Activated naive CD4-positive, alpha-beta T cell (primary cell): ENCODE measurements at places on chromosomes 7 and 10.

DNA sequence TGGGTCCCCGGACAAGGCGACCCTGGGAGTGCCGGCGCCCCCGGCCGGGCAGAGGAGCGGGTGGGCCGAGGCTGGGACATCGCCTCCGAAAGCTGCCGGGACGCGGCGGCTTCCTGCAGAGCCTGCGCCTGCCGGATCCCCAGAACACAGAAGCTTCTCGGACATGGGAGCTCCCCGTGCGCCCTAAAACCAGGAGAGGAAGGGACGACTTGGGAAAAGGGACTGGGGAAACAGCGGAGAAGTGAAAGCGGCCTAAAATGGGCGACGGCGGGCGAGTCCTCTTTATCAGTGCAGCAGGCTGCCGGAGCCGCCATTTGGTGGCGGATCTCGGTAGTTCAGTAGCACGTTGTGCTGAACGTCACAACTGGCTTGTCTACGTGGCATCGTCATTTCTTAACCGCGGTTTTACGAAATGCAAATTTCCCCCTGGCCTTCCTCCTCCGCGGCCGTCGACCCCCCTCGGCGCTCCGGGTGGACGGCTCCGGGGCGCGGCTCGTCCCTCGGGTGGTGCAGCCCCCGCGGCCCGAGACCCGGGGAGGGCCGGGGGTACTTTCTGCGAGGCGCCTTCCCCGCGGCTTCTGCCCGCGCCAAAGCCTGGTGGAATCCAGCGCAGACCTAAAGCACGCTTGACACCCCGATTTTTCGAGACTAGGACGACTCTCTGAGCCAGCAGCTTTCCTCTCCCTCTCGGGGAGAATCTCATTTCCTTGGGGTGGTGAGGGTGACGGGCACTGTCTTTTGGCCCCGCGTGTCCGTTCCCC is 9.9 kb upstream of the SPAG6 start:
- peak; percentile 51 for DNase-seq

DNA sequence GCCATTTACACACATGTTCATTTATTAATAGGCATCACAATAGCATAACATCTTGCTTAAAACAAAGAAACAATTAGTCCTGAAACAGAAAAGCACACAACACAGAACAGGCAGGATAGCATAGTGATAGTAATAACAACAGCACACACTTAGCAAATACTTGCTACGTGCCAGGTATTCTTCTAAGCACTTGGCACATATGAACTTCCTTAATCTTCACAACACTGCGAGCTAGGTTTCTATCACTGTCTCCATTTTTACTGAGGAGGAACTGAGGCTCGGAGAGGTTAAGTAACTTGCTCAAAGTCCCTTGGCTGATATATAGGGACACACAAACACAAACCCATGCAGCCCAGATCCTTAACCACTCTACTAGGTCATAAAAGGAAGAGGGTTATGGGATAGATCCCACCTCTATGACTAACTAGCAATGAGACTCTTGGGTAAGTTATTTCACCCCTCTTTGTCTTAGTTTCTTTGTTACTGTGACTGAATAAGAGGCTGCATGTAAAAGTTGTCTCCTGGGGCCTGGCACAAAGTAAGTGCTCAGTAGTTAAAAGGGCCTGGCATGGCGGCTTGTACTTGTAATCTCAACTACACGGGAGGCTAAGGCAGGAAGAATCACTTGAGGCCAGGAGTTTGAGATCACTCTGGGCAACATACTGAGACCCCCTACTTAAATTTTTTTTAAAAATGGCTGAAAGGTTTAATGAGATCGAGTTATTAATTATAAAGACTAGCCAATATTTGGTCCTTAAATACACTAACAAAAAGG is 181.0 kb upstream of the RHOBTB1 start:
- no peak for DNase-seq

DNA sequence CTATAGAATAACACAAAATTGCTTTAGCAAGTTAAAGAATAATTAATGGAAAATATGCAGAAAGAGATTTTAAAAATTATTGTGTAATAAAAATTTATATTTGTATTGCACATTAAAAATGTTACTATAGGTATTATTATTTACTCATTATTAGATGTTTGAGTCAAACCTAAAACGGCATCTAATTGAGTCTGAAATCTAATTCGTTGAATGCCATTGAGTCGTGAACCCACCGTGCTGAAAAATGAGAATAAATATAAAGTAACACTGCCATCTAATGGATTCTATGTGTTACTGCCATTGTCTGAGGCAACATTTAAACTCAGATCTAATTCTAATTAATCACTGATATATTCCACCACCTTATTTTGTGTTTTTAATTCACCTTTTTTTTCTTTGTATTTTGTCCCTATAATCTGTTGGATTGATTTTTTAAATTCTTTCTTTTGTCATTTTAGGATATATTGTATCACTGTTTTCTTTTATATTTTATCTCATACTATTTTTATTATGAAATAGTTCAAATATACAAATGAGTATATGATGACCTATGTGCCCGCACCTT is 62.2 kb downstream of the SAMD9 start:
- DNase-seq: no peak

DNA sequence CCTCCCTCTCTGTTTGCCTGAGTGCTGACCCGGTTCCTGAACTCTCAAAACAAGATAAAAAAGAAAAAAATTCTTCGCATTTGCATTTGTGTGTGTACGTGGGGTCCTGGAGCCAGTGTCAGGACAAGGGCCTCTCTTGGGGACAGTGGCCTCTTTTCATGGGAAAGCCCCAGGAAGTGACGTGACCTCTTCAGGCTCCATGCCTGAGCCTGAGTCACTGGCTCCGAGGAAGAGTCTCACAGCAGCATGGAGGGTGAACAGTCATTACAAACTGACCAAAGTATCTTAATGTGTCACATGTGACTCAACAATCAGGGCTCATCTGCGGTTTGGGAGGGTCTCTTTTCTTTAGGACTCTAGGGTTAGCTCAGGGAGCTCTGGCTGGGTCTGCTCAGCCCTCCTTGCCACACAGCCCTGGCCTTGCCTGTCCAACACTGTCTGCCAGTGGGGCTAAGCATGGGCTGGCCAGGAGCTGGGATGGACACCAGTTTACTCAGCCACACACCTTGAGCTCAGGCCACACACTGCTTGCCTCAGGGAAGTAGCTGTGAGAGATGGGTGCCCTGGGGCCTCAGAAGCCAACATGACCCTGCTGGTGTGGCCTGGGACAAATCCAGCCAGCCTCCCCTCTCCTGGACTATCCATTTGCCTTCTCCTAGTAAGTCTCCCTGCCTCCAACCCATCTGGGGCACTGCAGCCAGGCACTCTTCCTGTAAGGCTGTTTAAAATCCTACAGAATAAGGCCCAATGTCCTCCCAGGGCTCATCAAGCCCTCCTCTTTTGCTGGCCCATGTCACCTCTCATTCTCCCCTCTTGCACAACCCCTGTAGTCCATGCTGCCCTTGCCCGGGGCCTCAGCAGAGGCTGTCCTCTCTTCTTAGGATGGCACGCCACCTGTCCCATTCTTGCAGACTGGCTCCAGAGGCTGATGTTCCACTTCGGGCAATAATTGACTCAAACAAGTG is 10.5 kb downstream of the TMEM273 start:
- DNase-seq: no peak

GRCh38 chr7:25900877-25901276 is 251.1 kb upstream of the NFE2L3 start:
- DNase-seq: no peak

DNA sequence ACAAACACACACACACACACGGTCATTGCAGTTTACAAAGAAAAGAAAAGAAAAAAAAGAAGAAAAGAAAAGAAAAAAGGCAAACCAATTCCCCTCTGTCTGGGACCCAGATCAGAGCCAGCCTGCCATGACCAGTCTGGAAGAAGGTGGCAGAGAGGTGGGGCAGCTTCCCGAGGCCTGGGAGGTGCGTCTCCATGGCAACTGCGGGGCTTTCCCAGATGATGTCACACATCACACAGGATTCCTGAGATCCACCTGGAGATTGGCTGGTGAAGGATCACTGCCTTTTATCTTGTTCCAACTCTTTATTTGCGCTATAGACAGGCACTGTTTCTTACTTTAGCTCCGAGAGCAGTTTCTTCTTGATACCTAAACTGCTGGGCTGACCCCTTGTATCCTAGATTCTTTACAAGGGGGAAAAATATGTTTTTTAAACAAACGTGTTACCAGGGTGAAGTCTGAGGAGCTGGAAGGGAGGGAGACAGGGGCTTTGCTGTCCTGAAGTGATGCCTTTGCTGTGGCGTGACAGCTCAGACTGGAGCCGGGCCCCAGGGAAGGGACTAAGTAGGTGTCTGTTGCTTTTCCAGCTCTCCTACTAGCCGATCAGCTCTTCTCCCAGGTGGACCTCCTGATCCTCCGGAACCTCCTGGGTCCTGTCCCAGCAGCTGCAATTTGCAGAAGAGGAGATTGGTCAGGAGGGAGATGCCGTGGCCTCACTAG is 298.5 kb downstream of the KLF6 start:
- no peak for DNase-seq

DNA sequence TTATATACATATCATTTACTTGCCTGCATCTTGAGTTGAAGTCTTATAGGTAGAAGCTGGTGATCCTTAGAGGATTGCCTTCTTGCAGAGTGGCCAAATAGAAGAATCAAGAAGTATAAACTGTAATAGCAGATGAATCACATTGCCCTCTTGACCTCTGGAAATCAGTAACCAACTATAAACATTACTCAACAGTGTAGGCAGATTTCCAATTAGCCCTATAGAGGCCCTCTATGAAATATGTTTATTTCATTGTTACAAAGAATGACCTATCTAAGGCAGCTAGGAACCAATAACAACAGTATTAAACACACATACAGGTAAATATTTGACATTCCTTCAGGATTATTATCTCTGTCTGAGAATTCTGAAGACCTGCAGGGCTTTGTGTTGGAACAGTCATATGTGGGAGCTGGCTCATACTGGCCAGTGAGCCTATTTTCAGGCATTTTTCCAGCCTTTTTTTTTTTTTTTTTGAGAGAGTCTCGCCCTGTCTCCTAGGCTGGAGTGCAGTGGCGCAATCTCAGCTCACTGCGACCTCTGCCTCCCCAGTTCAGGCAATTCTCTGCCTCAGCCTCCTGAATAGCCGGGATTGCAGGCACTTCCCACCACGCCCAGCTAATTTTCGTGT is 7.2 kb upstream of the SRI start:
- no peak for DNase-seq

DNA sequence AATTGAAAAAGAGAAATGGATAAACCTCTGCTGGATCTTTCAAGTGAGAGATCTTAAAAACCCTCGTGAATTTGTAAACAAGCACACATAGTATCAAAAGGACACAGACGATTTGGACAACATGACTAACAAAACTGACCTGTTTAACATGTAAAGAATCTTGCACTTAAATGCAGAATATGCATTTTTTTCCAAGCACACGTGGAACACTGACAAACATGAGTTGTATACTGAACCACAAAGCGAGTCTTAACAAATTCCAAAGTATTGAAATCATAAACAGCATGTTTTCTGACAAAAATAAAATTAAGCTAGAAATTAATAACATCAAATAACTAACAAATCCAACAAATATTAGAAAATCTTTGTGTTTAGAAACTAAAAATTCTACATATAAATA is 65.0 kb upstream of the ZNF746 start:
- no peak for DNase-seq

DNA sequence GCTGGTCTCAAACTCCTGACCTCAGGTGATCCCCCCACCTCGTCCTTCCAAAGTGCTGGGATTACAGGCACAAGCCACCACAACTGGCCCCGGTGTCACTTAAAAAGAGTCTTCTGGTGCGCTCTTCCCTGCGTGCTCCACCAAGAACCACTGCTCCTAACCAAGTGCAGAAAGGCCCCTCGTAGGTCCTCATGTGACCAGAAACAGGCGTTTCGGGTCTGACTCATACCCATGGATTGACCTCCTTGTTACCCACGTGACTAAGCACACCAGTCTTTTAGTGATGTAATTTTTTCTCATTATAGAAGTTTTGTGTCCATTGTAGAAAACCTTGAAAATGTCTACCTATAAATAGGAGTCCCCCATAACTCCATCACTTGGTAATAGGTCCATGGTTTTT is 13.9 kb downstream of the FKBP6 start:
- DNase-seq: no peak

DNA sequence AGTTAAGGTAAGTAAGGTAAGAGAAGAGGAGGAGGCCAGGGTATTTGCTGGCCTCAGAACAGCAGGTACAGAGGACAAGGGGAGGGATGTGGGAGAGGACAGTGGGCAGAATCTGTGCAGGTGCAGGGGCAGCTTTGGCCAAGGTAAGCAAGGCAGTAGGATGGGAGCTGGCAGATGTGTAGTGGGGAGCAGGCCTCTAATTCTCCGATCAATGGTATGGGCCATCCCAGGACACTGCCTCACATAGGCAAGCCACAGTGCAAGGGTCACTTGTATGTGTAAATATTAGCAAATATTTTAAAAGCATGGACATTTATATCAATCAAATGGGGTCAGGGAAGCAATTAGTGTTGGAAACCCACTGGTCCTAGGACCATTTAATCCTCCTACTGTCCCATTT is 373.5 kb downstream of the GRID1 start:
- no peak for DNase-seq

- no peak for DNase-seq
Measured at GRCh38 chr10:32149252-32149955, 93.2 kb upstream of the KIF5B start.

DNA sequence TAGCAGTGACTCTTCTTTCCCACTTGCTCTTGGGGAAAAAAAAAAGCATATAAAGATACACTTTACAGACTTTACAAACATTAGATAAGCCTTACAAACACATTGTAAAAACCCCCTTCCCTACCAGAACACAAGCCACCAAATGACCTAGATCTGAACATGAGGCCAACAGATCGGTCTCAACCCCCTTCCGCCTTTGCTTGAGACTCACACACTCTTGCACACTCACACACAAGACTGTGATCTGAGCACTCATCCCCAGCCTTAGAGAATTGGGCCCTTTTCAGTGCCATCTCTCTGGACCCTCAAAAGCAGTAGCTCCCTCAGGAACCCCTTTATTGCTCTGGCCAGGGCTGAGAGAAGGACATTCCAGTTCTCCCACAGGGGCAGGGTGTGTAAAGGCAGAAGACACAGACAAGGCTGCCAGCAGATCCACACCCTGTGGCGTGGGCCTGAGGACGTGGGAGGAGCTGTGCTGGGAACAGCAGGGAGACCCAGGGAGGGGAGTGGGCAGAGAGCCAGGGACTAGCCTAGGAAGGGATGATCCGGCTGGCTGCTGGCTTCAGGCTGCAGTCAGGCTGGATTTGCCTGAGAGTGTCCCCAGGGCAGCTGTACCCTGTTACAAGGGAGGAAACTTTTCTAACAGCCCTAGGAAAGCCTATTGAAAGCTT is 206.7 kb downstream of the KIAA1217 start:
- no peak for DNase-seq

GRCh38 chr10:6296828-6297251 is 94.1 kb downstream of the PFKFB3 start:
- no peak for DNase-seq

- DNase-seq: no peak
Measured at GRCh38 chr10:22816298-22816653, 101.9 kb upstream of the PIP4K2A start.

GRCh38 chr10:95693071-95693667 is 558 bp downstream of the TCTN3 start:
- no peak for DNase-seq

GRCh38 chr7:17123020-17123419 is 175.4 kb upstream of the AHR start:
- no peak for DNase-seq

- no peak for DNase-seq
Measured at GRCh38 chr7:77550586-77550985, 13.5 kb downstream of the PTPN12 start.
